Fibroblast of mammary gland (primary cell): ENCODE measurements at places on chromosomes 6 and 20.

DNA sequence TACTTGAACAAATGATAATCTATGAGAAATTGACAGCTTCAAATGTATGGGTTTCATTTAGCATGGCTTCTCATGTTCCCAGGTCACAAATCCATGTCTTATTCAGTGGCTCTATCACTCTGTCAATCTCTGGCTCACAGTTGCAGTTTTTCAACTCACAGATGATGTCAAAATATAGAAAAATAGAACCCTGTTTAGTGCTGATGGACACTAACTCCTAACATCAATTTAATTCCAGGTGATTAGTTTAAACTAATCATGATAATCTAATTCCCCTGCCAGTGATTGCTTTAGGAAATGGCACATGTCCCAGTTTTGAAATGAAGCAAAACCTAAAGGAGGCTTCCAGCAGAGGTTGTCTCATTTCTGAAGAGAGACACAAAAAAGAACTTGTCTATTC is 13.0 kb downstream of the KHDC1 start:
- DNase-seq: no peak

DNA sequence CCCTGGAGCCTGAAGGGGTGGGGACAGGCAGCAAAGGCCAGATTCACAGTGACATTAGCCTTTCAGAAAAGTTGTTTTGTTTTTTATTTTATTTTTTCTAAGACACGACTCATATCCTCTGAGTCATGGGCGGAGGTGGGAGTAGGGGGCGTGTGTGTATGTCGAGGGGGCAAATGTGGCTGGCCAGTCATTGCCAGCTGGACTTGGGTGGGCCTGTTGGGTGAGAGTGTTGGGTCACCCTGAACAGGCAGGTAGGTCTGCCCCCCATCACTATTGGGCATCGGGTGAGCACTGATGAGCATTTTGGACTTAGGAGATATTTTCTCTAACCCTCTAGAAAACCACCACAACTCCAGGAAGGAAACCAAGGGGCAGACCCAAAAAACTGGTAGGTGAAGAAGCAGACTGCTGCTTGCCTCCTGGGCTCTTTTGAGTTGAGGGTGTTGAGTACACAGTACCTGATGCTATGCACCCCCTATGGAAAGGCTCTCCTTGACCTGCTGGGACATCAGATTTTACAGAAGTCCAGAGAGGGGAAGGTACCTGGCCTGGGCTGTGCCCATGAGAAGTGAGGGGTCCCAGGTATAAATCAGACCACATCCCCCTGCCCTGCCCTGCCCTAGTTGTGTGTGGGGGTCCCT is 5.6 kb downstream of the SMIM29 start:
- peak; percentile 76 for DNase-seq

DNA sequence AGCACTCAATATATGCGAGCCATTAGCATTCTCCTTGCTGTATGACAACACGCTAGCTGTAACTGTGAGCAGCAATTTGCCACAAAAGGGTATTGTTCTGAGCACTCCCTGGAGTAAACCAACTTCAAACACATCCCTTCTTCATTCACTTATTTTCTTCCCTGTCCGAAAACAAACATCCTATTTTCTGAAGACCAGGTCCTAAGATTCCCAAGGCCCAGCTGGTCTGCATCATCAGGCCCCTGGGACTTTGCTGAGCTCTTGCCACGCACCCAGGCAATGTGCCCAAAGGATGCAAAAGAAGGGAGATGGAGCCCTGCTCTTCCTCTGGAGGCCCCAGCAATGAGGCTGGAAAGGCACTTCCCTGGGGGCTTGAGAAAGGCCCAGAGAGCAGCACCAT is 118.1 kb downstream of the PREX1 start:
- DNase-seq: peak; percentile 12

- DNase-seq: no peak
Measured at GRCh38 chr20:57577679-57578475, 17.0 kb downstream of the PCK1 start.

GRCh38 chr6:33073431-33073871 is at the start of gene HLA-DPA1:
Gene HLA-DPA1, minus strand, starts transcription at chr6:33073649.
- peak; percentile 12 for DNase-seq

GRCh38 chr6:388202-388903 is 3.2 kb upstream of the IRF4 start:
- peak; percentile 64 for DNase-seq

GRCh38 chr6:41940759-41941279 is 789 bp downstream of the CCND3 start:
- DNase-seq: no peak

DNA sequence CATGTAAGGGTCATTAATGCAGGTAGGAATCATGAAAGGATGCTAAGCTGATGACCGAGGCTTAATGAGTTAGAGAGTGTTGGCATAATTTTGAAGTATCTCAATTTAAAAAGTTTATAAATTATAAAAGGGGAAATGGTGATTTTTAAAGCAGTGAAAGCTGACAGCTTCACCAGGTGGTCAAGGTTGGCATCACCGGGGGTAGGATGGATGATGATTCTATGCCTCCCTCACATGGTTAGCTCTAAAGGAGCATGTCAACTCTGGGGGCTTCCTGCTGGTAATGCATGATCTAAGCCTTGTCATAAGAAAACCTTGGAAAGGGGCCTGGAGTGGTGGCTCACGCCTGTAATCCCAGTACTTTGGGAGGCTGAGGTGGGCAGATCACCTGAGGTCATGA is 89.2 kb upstream of the MARCKS start:
- no peak for DNase-seq

- DNase-seq: peak; percentile 45
Measured at GRCh38 chr20:440636-441035, 21.7 kb downstream of the TBC1D20 start.

GRCh38 chr6:155290491-155290890 is 23.8 kb downstream of the TFB1M start:
- DNase-seq: no peak

GRCh38 chr6:37876843-37877242 is 57.3 kb downstream of the ZFAND3 start:
- no peak for DNase-seq

DNA sequence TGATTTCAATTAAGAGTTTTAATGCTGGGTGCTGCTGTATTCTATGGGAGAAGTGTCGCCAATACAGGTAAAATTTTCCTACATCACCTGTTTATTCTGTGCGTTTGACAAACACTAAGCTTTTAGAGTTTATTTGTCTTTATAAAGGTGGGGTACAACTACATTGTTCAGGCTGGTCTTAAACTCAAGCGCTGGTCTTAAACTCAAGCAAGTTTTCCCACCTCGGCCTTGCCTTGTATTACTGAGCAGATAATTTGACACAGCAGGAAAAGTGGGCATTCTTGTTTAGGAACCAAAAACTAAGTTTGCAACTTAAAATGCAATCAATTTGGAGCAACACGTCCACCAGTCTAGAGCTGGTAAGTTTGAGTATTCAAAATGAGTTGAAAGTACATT is 112.9 kb upstream of the BTN3A2 start:
- DNase-seq: no peak

- no peak for DNase-seq
Measured at GRCh38 chr6:49915035-49915434, 48.7 kb upstream of the CRISP1 start.

DNA sequence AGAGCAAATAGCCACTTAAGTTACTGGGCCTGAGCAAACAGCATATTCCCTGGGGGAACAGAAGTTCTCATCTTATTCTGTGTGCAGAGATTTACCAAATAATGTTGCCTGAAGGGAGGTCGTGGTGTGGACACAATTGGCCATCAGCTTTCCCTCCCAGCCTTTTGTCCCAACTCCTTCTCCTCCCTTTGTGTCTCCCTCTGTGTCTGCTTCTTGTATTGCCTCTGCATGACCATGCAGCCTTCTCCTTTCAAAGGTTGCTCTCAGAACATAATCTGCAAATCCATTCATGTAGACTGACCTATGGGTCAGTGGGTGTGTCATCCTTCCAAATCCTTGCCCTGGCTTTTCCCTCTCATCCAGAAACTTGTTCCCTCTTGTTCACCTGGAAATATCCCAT is 150.3 kb upstream of the INSM1 start:
- no peak for DNase-seq

DNA sequence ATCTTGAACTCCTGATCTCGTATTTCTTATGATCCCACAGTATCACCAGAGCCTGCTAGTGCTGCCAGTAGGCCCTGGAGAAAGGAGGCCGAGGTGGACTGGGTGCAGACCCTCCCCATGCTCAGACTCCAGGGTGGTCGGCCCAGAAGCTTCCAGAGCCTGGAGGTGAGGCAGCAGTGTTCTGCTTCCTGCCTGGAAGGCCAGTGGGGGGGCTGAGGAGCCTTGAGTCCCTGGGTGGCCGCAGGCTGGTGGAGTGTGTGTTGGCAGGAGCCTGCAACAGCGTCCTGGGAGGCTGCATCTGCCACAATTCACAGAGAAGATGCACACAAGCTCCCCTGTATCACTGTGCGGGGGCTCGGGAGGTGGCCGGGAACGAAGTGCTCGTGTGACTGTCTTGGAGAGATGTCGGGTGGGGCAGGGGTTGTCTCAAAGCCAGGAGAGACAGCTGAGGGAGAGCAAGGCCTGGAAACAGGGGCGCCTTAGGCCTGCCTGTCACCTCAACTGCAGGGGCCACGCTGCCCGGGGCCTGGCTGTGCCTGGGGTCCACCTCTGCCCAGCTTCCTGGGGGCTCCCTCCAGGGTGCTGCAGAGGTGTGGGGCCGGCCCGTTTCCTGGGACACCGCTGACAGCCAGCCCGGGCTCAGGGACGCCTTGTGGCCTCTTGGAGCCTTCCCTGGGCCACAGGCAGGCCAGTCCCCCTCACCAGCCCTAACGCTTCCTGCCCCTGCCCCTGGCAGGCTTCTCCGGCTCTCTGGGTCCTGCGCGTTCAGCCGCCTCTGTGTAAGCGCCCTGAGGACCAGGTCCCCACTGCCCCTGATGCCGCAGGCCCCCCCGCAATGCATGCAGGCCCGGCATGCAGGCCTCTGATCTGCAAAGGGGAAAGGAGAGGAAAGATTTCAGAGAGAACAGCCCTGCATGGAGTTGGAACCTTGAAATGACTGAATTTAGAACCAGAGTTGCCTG is 24.2 kb upstream of the MAS1 start:
- DNase-seq: no peak

GRCh38 chr20:44495802-44496481 is 20.3 kb downstream of the TTPAL start:
- peak; percentile 100 for DNase-seq
